ENCODE measurements at places on chromosomes 2 and 18. TPM values are rescaled to one million over a fixed set of nuclear protein-coding genes. Genes with fewer than 3 reads are reported as not detected.

BMP10 gene
- not detected for total RNA-seq

TXNDC2 gene
- total RNA-seq, result 0.64 TPM

BOK gene
- 23.3 TPM for total RNA-seq

VWA3B gene
- total RNA-seq, result not detected

CHST9 gene
- not detected for total RNA-seq

CYP1B1 gene
- total RNA-seq, result 177 TPM

HOXD8 gene
- not detected for total RNA-seq

TTC21B gene
- total RNA-seq, result 25.1 TPM

TTL gene
- 20.9 TPM for total RNA-seq

MERTK gene
- total RNA-seq, result 2.7 TPM

ALPI gene
- total RNA-seq, result not detected

CHST10 gene
- total RNA-seq, result 19.7 TPM

METTL8 gene
- total RNA-seq, result 8.6 TPM

RIOK3 gene
- total RNA-seq, result 41.9 TPM

MC4R gene
- not detected for total RNA-seq

SPP2 gene
- not detected for total RNA-seq

KLHL29 gene
- 4.0 TPM for total RNA-seq

ARHGAP15 gene
- total RNA-seq, result 1.4 TPM

ANKRD62 gene
- not detected for total RNA-seq

CCL20 gene
- 14.0 TPM for total RNA-seq
